Suprapubic skin (tissue), 4 donors: ENCODE measurements at places on chromosomes 5 and 9.
A peak's percentile ranks its signal among the peaks of the same experiment; 100 is the strongest.

- no peaks in the 10 kb centered on the region for H3K27me3 ChIP-seq
- no peak for DNase-seq
- peaks cover 9% of the 10 kb centered on the region for H3K4me1 ChIP-seq
- H3K36me3 ChIP-seq, result no peaks in the 10 kb centered on the region
Observed at GRCh38 chr5:142466195-142466971, 141.6 kb upstream of the SPRY4 start.

- no peak for DNase-seq
- no peak overlapping the region for H3K27ac ChIP-seq
- no peaks in the 10 kb centered on the region for H3K4me1 ChIP-seq
- H3K36me3 ChIP-seq, result no peaks in the 10 kb centered on the region
Observed at GRCh38 chr5:95382801-95383200, 8.4 kb upstream of the FAM81B start.

DNA sequence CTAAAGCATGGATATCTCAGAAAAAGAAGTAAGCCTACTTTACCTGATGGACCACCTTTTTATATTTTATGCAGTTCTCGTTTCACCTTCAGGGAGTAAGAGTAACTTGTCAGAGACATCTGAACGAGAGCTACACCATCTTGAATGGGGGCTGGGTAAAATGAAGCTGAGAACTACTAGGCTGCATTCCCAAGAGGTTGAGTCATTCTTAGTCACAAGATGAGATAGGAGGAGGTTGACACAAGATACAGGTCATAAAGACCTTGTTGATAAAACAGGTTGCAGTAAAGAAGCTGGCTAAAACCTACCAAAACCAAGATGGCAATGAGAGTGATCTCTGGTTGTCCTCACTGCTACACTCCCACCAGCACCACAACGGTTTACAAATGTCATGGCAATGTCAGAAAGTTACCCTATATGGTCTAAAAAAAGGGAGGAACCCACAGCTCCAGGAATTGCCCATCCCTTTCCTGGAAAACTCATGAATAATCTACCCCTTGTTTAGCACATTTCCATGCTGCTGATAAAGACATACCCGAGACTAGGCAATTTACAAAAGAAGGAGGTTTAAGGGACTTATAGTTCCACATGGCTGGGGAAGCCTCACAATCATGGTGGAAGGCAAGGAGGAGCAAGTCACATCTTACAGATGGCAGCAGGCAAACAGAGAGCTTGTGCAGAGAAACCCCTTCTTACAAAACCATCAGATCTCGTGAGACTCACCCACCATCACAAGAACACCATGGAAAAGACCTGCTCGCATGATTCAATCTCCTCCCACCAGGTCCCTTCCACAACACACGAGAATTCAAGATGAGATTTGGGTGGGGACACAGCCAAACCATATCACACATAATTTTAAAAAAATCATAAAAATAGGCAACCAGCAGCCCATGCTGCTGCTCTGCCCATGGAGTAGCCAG, 62.5 kb downstream of the GIN1 start:
- H3K4me3 ChIP-seq, result no peak overlapping the region
- no peaks in the 10 kb centered on the region for H3K27me3 ChIP-seq
- H3K36me3 ChIP-seq, result no peaks in the 10 kb centered on the region
- H3K27ac ChIP-seq, result no peak overlapping the region

DNA sequence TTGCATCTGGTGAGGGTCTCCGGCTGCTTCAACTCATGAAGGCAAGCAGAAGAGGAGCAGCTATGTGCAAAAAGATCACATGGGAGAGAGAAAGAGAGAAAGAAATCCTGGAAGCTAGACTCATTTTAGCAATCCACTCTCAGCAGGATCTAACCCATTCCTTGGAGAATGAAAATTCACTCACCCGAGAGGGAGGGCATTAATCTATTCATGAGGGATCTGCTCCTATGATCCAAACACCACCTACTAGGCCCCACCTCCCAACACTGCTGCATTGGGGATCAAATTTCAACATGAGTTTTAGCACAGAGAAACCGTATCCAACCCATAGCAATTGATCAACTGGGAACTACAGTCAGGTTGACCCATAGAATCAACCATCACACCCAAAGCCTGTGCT, 98.1 kb upstream of the SV2C start:
- no peak for DNase-seq
- H3K36me3 ChIP-seq, result no peaks in the 10 kb centered on the region
- H3K27ac ChIP-seq, result no peak overlapping the region
- H3K27me3 ChIP-seq, result no peaks in the 10 kb centered on the region

DNA sequence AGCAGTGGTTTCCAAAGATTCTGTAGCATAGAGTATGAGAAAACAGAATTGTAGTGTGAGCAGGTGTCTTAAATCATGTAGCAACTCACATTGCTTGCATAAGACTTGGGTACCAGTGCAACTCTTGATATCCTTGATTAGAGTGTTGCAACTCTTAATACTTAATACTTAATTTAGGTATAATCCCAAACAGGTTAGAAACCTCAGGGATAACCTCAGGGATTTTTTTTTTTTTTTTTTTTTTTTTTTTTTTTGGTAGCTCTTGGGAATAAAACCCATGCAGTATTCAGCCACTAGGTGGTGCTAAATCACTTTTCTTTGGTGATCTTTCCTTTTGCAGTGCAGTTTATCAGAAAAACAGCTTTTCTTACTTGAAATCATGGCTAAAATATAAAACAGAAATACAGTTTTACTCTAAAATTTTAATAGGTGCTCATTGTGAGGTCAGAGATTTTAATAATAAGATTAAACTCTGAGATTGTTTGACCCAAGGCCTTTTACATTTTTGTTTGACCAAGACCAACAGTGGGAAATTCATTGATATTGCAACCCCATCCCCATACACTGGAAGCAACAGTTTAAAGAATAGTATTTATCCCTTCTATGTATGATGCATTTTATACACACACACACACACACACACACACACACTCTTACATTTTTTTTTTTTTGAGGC, 55.3 kb downstream of the ERAP1 start:
- H3K27ac ChIP-seq, result no peak overlapping the region
- H3K27me3 ChIP-seq, result no peaks in the 10 kb centered on the region
- peaks cover 90% of the 10 kb centered on the region for H3K36me3 ChIP-seq
- no peaks in the 10 kb centered on the region for H3K4me1 ChIP-seq
- no peak overlapping the region for H3K4me3 ChIP-seq

GRCh38 chr5:173457482-173457881, 129.3 kb upstream of the STC2 start:
- no peaks in the 10 kb centered on the region for H3K27me3 ChIP-seq
- H3K4me1 ChIP-seq, result no peaks in the 10 kb centered on the region
- no peak for DNase-seq
- H3K27ac ChIP-seq, result no peak overlapping the region
- no peak overlapping the region for H3K4me3 ChIP-seq

DNA sequence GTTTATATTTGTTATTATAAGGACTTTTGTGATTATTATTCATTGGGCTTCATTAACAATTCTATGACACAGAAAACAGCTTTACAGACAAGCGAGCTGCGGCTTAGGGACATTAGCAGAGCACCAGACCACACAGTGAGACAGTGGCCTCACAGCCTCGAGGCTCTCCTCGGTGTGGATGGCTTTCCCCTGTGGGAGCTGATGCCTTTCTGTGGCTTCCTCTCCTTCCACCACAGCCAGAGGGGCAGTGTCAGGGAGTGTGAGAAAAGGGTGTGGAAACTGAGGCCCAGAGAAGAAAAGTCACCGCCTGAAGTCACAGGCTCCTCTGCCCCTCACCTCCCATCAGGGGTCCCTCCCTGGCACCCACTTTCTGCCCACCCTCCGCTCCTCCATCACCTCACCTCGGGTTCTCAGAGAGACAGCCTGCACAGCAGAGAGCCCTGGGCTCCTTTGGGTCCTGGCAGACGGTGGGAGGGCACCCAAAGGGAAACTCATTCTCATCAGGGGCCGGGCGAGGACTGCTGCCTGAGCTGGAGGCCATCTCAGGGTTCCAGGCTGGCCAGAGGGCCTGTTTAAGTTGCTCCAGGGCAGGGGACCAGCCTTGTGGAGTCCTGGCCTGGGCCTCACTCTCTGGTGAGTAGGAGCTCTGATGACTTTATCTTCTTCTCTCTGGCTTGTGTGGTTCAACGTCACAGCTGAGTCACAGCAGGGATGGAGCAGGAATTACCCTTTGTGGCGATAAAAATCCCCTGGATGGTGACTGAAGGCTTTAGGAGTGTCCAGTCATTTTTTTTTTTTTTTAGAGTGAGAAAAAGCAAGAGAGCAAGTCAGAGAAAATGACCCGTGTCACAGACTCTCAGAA, 830 bp downstream of the TRAF1 start:
- H3K4me1 ChIP-seq, result peaks cover 32% of the 10 kb centered on the region
- no peaks in the 10 kb centered on the region for H3K36me3 ChIP-seq
- no peak overlapping the region for H3K4me3 ChIP-seq
- H3K27ac ChIP-seq, result peak overlapping the region; percentile 10
- no peak for DNase-seq

GRCh38 chr9:107548298-107549142, 59.0 kb upstream of the KLF4 start:
- peak overlapping the region; percentile 16 for H3K4me3 ChIP-seq
- DNase-seq, result peak; percentile 80
- H3K36me3 ChIP-seq, result no peaks in the 10 kb centered on the region
- no peaks in the 10 kb centered on the region for H3K27me3 ChIP-seq
- H3K27ac ChIP-seq, result peak overlapping the region; percentile 85

DNA sequence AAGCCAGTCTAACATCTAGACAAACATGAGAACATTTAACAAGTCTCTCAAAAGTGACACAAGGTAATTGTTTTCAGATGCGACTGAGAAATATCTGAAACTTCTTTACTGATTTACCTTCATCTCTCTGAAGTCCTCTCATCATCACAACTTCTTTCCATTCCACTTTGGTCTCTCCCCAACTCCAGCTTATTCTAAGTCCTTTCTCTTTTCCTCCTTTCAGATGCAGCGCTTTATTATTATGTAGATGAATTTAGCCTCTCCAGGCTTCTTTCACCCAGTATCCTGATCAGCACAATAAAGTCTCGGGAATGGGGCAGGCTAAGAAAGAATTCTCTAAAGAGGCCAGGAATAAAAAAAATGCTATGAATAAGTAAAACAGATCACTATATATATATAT, 128.0 kb downstream of the KCTD16 start:
- H3K36me3 ChIP-seq, result no peaks in the 10 kb centered on the region
- no peak for DNase-seq
- H3K27ac ChIP-seq, result no peak overlapping the region
- no peaks in the 10 kb centered on the region for H3K4me1 ChIP-seq
- H3K27me3 ChIP-seq, result no peaks in the 10 kb centered on the region
